ENCODE measurements at places on chromosomes 3 and 15.

DNA sequence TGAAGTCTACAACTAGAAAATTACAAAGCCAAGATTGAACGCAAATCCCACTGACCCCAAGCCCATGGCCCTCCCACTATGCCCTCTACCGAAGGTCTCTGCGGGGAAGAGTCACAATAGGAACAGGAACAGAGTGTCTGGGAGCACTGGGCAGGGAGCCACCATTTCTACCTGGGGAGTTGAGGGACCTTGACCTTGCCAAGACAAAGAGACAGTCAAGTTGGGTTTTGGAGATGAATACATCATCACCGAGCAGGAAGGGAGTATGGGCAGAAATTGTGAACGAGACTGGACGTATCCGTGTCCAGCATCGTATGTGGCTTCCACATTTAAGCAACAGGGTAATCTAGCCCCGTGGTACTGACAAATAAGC is 30.8 kb upstream of the BFSP2 start:
- no peak for DNase-seq

DNA sequence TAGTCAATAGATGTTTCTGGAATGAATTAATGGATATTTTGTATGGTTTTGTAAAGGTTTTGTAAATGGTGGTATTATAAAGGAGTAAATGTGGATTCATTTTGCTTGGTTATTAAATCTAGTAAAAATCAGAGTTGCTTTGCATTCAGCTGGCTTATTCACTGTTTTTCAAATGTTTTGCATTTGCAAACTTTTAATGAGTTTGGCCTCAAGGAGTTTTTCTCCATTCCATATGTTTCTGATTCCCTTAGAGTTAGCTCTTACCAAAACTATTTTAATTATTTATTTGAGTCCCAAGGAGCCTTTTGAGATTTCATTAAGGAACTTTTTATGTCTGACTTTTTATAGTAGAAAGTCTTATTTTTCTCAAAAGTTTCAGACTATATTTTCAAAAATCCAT is 992.2 kb downstream of the DIPK2A start:
- no peak for DNase-seq

DNA sequence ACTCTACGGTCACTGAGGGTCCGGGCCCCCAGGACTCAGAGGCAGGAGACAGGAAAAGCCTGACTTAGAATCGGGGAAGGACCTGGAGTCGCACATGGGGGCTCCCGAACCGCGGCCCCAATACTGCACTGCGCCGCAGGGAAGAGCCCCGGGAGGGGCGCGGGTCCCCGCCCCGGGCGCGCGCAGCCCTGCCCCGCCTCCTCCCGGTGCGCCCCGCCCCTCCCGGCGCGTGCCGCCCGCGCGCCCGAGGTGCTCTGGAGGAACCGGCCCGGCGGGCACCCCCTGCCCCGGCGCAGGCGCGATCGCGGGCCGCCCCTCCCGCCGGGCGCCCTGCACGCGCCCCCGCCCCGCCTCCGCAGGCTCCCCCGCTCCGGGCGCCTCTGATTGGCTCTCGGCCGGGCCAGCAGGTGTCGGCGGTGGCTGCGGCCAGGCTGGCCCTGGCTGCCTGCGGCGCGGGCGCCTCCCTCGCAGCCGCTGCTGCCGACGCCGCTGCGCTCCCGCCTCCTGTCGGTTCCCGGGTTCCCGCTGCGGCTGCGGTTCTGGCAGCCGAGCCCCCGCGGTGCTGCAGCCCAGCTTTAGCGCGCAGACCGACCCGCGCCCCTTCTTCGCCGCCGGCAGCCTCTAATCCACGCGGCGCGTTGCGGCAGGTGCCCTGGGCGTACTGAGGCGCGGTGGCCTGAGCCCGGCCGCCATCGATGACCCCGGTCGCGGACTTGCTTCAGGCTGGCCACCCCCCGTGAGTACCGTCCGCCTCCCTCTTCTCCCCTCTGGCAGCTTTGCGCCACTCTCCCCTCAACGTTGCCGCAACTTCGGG is at the start of gene MYRIP:
Gene MYRIP (plus strand): TSS at position 429 of the 814 bp plus-strand sequence. CDS start 91,208 bp downstream, outside the sequence.
- no peak for DNase-seq

DNA sequence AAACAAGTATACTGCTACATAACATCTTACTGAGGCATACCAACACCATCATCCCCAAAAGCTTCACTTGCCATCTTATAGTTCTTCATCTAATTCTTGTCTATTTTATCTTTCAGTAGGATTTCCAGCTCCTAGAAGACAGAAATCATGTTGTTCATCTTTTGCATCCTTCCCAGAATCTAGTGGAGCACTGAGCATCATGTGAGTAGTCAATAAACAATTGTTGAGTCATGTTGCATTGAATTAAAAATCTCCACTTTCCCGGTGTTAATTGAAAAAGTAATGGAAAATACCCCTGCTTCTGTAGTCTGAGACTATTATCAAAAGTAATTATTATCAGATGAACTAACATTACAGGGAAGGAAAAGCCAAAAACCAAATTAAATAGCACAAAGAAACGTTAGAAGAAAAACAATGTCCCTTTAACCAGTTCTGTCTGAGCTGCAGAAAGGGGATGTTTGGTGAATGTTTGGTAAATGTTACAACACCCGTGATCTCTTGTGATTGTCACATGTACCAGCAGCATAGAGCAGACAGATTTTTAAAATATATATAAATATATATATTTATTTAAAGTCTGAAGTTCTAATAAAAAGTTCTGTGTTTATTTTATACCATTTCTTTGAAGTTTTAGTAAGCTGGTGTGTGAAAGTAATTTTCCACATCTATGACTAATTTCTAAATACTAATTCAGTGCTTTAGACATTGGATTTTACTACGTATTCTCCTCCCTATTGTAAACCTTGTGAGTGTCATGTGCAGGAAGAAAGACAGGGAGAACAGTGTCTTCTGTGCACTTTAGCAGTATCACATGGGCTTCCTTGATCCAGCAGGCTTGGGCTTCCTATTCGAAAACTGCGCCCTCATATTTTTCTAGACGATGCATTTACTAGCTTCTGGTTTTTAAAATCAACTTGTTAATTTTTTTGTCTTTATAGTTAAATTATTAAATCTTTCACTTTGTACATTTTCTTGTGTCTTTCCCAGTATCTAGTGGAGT is 85.6 kb downstream of the RAP2B start:
- DNase-seq, result no peak

DNA sequence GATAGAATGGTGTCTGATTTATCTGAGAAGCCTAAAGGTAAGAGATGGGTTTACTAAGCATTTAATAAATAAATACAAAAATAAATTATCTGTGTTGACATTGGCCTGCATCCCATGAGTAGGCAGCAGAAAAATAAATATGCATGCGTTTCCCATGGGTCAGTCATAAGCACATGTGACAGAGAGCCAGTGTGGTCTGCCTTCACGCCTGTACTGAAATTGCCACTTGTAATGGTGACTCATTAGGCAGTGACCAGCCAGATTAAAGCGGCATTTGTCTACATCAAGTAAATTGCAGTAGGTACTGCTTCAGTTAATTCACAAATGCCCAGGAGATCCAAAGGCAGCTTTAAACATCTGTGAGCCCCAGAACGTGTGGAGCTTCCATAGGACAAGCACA is 399.6 kb downstream of the NAALADL2 start:
- DNase-seq, result no peak
